ENCODE measurements at places on chromosomes 4 and X.
A peak's percentile ranks its signal among the peaks of the same experiment; 100 is the strongest.

DNA sequence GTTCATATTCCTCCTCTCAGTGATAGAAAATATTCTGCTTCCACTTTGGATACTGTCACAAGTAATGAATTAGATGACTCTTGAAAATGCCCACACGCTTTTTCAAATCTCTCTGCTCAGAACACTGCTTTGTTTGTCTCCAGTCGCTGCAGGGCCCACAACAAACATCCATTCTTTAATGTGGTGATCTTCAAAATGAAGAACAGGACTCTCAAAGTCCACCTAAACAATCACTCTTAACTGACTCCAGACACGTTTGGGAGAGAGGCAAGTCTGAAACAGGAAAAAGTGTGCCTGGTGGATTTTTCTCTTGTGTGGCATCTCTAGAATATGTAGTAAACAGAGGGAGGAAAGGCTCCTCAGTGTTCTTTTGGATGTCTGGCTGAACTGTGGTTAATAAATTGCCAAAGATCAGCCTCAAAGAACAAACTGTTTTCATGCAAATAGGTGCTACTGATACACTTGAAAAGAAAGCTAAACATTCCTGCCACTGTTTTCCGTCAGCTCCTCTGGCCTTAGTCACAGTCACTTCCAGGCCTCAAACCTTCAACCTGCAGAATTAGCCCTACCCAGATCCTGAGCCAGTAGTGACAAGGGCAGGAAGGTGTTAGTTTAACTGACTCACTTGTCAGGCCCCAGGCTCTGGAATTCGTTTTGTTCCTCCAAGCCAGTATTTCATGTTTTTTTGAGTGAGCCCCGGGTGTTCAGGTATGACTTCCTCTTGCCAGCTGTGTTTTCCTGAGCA, 259.6 kb upstream of the GPC4 start:
- DNase-seq: no peak

- DNase-seq: no peak
Observed at GRCh38 chrX:132258509-132258908, 39.3 kb upstream of the RAP2C start.

- peak; percentile 72 for DNase-seq
Observed at GRCh38 chrX:8971116-8971515, 62.8 kb downstream of the FAM9B start.

DNA sequence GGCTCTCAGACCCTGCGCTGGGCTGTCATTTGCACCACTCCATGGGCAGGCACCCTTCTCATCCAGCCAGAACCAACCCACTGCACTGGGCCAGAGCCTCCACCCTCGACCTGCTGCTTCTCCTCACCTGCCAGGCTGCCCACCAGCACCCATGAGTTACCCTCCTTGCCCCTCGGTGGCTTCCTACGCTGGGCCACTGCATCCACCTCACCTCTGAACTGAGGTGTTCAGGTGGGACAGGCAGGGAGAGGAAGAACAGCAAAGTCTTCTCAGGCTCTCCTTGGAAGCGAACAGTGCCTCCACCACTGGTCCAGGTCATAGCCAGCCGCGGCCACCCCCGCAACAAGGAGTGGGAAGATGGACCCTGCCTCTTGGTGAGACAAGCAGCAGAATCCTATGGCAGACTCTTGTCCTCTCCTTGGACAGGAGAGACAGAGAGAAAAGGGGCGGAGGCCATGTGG, 32.4 kb upstream of the HMX1 start:
- no peak for DNase-seq

GRCh38 chr4:164350061-164350460, 403.9 kb upstream of the SMIM31 start:
- no peak for DNase-seq

DNA sequence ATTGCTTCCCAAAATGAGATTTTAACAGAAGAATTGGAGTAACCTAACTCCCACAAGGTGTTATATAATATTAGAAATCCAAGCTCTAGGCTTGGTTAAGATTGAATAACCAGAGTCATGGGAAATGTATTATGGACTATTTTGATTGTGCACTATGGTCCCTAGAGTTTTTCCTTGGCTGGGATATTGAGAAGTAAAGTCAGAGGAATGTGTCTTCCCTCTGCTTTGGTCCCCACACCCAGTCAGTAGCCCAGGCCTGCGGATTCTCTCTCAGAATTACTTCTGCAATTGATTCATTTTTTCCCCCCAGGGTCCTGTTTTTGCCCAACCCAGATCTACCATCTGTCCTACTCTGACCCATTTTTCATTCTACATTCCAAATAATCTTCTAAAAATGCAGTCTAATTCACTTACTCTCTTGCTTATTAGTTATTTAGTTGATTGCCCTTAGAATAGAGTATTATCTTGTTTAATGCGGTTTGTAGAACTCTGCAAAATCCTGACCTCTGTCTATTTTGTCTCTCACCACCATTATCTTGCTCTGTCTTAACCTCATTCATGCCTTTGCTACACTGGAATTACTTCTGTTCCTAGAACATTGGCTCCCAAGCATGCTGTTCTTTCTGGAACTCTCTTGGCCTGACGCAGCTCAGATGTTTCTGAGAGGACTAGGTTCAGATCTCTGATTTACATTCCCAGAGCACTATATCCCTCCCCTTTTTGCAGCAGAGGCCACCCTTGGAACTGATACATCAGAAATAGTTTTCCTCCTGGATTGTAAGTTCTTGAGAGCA, 23.6 kb downstream of the GUCY1A1 start:
- DNase-seq: no peak

- DNase-seq: no peak
Observed at GRCh38 chrX:22117633-22118032, 85.5 kb downstream of the PHEX start.

- DNase-seq: no peak
Observed at GRCh38 chr4:176319151-176319703, 539 bp upstream of the SPCS3 start.

- peak; percentile 29 for DNase-seq
Observed at GRCh38 chrX:50691820-50692219, 122.2 kb downstream of the SHROOM4 start.

DNA sequence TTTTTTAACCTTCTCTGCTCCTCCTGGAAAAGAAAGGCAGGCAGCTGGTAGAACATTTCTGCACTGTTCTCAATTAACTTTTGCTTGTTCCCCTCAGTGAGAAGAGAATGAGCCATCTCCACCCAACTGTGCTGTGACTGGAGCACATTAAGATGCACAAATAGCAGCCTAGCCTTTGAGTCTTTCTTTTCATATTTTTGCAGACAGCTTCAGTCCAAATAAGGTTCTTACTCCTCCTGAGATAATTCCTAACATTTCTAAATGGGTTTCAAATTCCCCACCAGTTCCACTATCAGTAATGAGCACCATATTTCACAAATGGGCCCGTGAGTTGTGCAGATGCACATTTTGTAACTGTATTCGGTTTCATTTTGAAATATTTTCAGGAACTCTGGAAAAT, 118.6 kb downstream of the SPCS3 start:
- no peak for DNase-seq

GRCh38 chrX:77917294-77917933, 6.9 kb downstream of the ATP7A start:
- no peak for DNase-seq

GRCh38 chr4:2591189-2591588, 54.7 kb downstream of the FAM193A start:
- no peak for DNase-seq

- DNase-seq: peak; percentile 23
Observed at GRCh38 chrX:8730812-8731558, 952 bp downstream of the ANOS1 start.

DNA sequence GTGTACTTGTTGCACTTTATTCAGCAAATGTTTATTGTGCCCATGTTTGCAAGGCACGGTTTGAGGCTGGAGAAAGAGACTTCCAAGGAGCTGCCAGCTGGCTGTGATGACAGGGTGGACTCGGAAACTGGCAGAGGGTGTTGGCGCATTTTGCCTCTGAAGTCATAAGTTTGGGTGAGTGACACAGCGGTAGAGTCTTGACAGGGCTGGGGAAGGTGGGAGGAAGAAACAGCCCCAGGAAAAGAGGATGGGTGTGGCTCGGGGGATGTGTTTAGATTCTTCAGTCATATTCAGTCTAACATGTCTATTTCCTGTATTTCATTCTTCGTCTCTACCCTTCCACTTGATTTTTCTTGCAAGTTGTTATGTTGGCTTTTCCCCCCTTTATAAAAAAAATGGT, 77.0 kb upstream of the STOX2 start:
- DNase-seq: no peak

DNA sequence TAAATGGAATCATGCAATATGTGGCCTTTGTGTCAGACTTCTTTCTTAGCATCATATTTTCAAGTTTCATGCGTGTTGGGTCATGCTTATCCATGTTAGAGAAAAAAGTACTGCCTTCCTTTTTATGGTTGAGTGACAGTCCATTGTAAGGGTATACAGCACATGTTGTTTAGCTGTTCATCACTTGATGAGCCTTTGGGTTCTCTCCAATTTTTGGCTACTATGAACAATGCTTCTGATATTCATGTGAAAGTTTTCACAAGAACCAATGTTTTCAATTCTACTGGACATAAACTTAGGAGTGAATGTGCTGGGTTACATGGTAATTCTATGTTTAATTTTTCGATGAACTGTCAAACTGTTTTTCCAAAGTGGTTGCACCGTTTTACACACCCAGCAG, 28.1 kb upstream of the LNX1 start:
- DNase-seq: no peak

GRCh38 chr4:10184501-10184938, 67.9 kb upstream of the WDR1 start:
- DNase-seq: no peak

GRCh38 chrX:116204932-116205331, 34.4 kb downstream of the AGTR2 start:
- DNase-seq: peak; percentile 41

GRCh38 chr4:130486186-130486585, 1390.2 kb downstream of the C4orf33 start:
- DNase-seq: peak; percentile 18

DNA sequence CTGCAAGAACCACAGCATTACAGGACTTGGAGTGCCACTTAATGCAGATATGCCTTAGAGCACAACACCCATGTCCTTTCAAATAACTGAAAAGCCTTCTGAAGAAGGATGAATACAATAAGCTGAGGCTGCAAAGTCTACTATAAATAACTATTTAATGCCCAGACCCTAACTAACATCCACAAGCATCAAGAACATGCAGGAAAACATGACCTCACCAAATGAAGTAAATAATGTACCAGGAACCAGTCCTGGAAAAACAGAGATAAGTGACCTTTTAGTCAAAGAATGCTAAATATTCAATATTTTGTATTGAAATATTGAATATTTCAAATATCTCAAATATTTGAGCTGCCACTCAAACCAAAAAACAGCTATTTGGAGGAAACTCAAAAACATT, 16.9 kb downstream of the ACTRT1 start:
- no peak for DNase-seq

- no peak for DNase-seq
Observed at GRCh38 chrX:68180579-68180978, 252.7 kb downstream of the OPHN1 start.

- DNase-seq: no peak
Observed at GRCh38 chrX:10165580-10166247, 8.9 kb downstream of the CLCN4 start.

DNA sequence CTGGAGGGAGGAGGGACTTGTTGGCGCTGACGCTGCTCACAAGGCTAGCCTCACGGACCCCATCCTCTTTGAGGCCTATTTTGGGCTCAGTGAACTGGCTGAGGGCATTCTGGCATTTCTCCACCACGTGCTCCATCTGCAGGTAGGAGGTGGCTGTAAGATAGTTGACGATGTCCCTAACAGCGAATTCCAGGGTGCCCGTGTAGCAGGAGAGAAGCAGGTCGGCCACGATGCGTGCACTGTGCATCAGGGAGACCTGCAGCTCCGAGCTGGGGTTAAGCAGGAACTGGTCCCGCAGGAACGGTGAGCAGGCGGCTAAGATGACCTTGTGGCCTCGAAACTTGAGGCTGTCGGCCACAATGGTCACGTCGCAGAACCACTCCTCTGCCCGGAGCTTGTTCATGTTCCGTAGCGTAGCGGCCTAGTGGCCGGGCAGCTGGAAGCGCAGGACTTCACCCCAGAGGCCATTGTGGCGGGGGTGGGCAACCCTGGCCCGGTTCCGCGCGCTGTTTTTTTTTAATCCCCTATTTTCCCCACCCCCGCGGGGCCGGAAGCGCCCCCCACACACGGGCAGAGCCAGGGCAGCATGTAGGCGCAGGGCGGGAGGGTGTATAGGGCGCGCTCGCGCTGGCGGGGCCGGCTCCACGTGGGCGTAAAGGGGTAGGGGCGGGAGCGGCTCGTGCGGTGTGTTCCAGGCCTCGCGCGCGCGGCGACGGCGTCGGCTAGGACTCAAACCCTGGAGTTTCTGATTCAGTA, 73.2 kb downstream of the UBE2K start:
- DNase-seq: no peak

DNA sequence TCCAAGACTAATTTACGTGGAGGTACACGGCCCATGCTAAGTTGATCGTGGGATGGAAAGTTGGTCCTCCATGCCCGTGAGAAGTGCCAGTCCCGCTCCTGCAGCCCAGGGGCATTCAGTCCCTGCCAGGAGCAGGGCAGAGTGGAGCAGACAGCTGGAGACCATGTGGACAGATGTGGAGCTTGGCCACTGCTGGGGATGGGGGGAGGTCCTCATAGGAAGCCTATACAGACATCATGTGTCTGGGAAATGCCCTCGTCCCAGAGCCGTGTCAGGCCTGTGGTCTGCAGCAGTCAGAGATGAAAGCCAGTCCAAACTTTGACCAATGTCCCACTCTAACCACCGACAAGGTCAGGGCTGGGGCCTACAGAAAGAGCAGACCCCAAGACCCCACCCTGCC, 118.4 kb downstream of the CPZ start:
- DNase-seq: no peak

- peak; percentile 20 for DNase-seq
Observed at GRCh38 chr4:87032884-87033533, 98.2 kb downstream of the AFF1 start.

Data from ELR (cell line).